ENCODE measurements at places on chromosomes 2 and 18.

GRCh38 chr2:159775021-159775420 lies 23.0 kb downstream of the CD302 start:
- DNase-seq = no peak

GRCh38 chr2:157509744-157510143 lies 65.9 kb upstream of the CYTIP start:
- no peak for DNase-seq

DNA sequence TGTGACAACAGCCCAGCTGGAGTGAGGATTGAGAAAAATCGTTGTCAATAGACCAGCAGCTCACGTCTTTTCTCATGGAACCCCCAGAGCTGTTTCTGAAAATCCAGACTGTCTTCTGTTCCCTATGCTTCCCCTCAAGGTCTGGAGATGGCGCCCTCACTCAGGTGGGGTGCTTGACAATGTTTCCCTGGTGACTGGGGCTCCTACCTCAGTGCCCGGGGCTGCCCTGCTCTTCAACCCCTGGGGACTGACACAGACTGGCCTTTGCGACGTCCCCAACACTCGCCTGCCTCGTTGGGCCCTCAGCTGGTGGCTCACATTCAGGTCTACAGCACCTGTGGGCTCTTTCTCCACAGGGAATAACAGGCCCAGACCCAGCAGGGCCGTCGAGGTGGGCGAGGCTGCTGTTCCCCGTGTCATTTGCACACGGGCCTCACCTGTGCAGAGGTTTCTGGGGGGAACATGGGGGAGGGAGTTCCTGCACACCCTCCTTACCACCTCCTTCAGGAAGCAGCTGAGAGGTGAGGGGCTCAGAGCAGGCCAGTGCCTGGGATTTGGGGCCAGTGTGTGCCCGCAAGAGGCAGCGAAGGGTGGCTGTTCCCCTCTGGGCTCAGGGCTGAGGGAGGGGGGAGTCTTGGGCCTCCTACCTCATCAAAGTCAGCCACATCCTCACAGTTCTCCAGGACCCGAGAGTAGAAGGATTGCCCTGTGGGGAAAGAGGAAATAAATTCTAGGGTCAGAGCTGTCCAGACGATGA lies 59.3 kb upstream of the OTOF start:
- no peak for DNase-seq

DNA sequence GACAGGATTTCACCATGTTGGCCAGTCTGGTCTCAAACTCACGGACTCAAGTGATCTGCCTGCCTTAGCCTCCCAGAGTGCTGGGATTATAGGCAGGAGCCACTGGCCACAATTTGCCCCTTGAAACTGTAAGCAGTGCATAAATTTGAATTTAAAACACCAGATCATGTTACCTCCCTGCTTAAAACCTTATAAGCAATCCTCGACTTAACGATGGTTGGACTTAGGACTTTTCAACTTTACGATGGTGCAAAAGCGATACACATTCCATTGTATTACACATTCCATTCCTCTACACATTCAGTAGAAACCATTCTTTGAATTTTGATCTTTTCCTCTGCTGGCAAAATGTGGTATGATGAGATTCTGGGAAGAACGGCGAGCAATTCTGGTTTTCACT lies 23.2 kb upstream of the EFR3B start:
- no peak for DNase-seq

- no peak for DNase-seq
These were observed 223.9 kb upstream of the TCF4 start for GRCh38 chr18:55811925-55812324.

DNA sequence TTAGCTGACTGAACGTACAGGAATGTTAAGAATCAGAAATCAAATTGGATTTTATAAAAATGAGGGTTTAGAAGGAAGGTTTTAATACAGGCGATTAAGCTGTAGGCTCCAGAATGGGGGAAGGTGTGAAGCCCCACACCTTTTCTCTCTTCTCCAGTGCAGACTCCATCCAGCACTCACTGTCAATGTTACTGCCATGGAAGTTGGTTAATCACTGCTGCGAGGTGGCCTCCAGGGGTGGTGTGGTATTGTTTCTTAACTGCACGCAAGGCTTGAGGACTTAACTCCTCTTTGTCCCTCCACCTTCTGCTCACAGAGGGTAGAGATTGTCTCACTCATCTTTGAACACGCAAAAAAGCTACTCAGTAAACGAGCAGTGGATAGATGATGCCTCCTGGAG lies 26.9 kb upstream of the YWHAQ start:
- DNase-seq = no peak

DNA sequence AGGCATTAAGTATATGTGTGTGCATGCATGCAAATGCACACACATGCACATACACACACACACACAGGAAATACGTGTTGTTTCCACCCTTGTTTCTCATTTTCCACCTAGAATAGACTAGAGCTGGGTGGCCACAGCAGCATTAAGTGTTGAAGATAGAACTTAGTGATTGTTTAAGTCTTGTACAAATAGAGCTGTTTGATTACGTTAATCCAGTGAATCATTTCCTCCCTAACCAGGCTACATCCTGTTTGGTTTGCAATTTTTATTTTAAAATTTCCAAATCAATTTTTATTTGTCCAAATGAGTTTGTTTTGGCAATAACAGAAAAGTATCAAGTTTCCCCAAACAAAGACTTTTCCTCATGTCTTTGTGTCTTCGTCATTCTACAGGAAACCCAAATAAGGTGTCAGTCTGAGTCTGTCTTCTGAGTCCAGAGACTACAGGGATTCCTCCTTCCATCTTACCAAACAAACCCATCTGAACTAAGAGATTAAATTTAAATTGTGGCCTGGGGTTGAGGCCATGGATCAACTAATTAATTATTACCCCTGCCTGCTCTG lies 74.6 kb upstream of the GALNT5 start:
- DNase-seq = no peak

DNA sequence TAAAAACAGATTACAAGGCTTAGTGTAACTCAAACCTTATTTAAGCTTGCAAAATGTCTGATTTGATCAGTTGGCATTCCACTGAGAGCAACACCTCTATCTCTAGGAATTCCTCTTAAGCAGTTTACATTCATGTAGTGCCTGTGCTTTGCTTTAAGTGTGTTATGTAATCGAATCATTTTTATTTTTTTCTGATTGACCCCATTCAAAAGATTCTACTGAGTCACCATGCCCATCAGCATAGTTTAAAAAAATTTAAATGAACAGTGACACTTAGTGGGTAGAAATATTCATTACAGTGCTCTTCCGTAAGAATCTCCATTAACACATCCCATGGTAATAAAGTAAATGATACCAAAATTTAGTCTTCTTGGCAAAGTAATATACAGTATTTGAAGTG lies 67.8 kb upstream of the SLC4A10 start:
- DNase-seq = no peak

- DNase-seq = no peak
These were observed 92.4 kb upstream of the ACAA2 start for GRCh38 chr18:49905771-49906170.

GRCh38 chr2:69954084-69954483 lies 7.3 kb downstream of the ASPRV1 start:
- no peak for DNase-seq

DNA sequence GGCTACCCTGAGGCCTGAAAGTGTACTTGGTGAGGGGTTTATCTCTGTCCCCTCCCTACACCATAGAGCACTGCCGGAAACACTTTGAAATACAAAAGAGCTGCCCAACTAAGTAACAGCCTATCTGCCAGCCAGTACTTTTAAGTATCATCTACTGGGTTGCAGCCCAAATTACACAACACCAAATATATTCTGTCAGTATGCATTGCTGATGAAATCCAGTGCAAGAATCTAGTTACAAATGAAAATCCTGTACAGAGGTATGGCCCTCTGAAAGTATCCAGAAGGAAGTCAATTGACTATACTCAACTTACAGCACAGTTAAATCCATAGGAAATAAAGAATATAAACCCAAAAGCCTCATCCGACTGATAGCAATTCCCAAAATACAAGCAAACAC lies 280.8 kb downstream of the CCDC85A start:
- no peak for DNase-seq

DNA sequence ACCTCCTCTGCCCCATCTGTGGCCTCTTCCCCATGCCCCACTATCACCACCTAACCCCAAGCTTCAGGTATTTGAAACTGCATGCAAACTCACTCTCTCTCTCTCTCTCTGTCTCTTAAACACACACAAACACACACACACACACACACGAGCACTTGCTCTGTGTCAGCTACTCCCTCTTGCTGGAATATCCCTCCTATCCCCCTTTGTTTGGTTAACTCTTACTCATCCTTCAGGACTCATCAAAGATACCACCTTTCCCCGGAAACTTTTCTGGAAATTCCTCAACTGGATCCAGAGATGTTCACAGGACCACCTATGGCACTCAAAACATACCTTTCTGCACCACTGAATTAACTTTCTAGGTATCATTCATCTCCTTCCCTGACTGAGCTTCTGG lies 222.8 kb upstream of the TMEM200C start:
- no peak for DNase-seq

DNA sequence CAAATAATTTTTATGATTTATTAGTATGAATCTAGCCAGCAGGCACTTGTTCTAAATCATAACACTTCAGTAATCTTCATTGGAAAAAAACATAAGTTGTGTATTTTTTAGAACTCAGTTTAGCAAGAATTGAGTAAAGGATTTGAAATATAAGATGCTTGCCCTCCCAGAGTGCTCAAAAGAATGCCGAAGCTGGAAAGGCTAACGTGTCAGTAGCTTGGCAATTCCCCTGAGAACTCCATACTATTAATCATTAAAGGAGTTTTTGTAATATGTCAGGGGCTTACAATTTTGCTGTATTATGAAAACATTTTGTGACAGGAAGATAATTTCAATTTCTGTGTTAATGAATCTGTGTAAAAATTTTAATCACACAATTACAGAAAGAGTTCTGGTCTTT lies 122.7 kb downstream of the GULP1 start:
- peak; percentile 11 for DNase-seq

- peak; percentile 75 for DNase-seq
These were observed 19.3 kb downstream of the GALM start for GRCh38 chr2:38685116-38685735.

- no peak for DNase-seq
These were observed 26.8 kb downstream of the AAK1 start for GRCh38 chr2:69616755-69617154.

GRCh38 chr2:30443081-30443480 lies 4.0 kb upstream of the LCLAT1 start:
- no peak for DNase-seq

- DNase-seq = no peak
These were observed 3.9 kb upstream of the MYCN start for GRCh38 chr2:15936277-15937104.

GRCh38 chr2:55862673-55863390 lies 60.8 kb downstream of the EFEMP1 start:
- peak; percentile 63 for DNase-seq

GRCh38 chr2:230205721-230206120 lies 14.1 kb downstream of the SP110 start:
- no peak for DNase-seq

GRCh38 chr2:198499539-198499938 lies 695.1 kb downstream of the PLCL1 start:
- peak; percentile 91 for DNase-seq

DNA sequence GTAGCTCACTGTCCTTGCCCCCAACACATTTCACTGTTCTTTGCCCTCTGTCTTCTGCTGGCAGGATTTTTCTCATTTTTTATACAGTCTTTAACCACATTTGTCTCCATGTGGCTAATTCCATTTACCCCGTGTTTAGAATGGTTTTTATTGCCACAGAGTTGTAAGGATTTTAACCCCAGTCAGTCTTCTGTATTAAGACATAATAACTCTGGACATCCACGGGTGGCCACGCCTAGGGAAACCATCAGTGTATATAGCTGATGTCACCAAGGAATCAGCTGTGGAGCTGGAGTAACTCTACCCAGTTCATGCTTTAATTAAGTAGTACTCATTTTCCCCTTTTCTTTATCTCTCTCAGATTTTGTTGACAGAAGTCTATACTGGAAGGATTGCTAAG lies 139.8 kb downstream of the MAP4K4 start:
- no peak for DNase-seq

DNA sequence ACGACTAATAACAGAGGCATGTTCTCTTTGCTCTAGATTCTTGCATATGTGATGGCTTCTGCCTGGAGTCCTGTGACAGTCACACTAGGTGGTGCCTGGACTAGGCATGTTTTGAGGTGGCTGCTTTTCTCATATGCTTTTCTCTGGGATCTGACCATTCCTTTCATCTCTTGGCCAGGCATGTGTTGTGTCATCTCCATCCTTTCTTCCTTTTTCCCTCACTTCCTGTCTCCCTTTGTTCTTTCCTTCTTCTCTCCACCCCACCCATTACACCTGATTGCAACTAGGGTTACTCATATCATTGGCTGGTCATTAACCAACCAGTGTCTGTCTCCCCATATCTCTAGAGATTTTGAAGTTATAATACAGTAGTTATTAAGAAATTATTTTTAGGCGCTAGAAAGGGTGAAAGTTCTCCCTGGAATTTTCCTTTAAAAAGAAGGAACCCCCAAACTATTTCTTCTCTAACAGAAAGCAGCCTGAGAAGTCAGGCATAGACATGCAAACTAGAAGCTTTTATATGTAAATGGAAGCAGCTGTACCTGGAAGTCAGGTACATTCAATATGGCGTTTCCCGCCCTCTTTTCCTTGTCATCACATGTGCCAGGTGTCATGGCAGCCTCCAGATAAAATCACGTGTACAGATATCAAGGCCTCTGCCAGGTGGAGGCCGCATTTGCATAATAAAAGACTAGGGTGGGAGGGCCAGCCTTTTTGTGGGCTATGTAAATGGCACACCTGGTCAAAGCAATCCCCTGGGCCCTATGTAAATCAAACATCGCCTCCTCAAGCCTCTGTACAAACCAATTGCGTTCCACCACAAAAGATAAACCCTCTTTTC lies 220.4 kb upstream of the MEX3C start:
- no peak for DNase-seq

DNA sequence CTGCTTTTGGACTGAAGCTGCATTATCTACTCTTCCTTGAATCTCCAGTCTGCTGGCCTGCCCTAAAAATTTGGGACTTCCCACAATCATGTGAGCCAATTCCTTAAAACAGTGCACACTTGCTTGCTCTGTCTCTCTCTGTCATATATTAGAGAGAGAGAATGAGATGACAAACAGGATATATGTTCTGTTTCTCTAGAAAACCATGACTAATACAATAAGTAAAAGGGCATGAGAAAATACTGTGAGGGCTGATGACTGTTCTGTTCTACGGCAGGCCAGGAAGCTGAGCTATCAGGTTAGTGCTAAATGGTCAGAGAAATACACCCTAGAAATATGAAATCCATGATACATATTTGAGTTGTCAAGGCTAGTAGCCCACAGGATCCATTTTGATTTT lies 1896.8 kb upstream of the CELF4 start:
- no peak for DNase-seq

Measured in muscle of leg (tissue), 16 donors.